ENCODE measurements at places on chromosomes 1 and 21. TPM values are rescaled to one million over a fixed set of nuclear protein-coding genes. Genes with fewer than 3 reads are reported as not detected.

DNA sequence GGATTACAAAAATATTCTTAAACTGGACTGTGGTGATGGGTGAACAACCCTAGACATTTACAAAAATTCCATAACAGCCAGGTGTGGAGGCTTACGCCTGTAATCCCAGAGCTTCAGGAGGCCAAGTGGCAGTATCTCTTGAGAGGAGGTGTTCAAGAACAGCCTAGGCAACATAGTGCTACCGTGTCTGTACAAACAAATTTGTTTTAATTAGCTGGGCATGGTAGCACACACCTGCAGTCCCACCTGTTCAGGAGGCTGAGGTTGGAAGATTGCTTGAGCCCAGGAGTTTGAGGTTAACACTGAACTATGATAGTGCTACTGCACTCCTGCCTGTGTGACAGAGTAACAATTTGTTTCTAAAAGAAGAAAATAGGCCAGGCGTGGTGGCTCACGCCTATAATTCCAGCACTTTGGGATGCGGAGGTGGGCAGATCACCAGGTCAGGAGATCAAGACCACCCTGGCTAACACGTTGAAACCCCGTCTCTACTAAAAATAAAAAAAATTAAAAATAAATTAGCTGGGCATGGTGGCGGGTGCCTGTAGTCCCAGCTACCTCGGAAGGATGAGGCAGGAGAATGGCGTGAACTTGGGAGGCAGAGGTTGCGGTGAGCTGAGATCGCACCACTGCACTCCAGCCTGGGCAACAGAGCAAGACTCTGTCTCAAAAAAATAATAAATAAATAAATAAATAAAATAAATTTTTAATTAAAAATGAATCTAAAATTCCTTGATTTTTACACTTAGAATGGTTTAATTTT lies 37.1 kb downstream of the ARID4B start:
- no peak for DNase-seq
- peaks cover 9% of the 10 kb centered on the region for H3K4me1 ChIP-seq
- H3K27ac ChIP-seq = no peak overlapping the region
- no peak overlapping the region for H3K4me3 ChIP-seq

CCDC30 gene
- polyA plus RNA-seq = 1.6 TPM

ACTN2 gene
- 0.22 TPM for polyA plus RNA-seq

ADGRL4 gene
- 21.3 TPM for polyA plus RNA-seq

IGFN1 gene
- polyA plus RNA-seq = not detected

GRCh38 chr1:211198111-211198510 lies 61.1 kb upstream of the RCOR3 start:
- H3K4me1 ChIP-seq = peaks cover 6% of the 10 kb centered on the region
- DNase-seq = peak; percentile 39
- H3K4me3 ChIP-seq = no peak overlapping the region
- H3K27ac ChIP-seq = no peak overlapping the region
- H3K27me3 ChIP-seq = no peaks in the 10 kb centered on the region
- no peaks in the 10 kb centered on the region for H3K36me3 ChIP-seq

OR14I1 gene
- polyA plus RNA-seq = not detected

NPR1 gene
- 0.19 TPM for polyA plus RNA-seq

DNA sequence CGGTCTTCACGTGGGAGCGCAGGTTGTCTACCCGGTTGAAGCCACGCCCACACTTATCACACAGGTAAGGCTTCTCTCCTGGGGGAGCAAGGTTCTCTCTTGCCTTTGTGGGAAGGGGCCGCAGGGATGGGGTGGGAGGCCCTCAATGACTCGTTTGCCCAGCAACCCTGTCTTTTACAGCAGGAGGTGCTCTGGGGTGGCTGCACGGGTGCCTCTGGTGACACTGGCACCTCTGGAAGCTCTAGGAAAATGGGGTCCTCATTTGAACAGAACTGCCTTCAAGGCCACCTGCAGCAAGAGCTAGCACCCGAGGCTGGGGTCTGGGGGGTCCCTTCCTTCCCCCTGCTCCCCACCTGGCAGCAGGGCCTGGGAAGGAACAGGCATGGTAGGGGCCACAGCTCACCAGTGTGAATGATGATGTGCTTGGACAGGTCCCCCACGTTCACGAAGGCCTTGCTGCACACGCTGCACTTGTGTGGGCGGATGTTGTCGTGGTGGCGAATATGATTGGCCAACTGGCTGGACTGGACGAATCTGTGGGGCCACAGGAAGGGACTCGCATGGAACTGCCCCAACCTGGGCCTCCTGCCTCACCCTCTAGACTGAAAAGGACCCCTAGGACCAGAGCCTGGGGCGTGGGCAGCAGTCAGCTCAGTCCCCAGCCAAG lies 33.1 kb downstream of the ZBTB17 start:
- peaks cover 29% of the 10 kb centered on the region for H3K36me3 ChIP-seq
- no peaks in the 10 kb centered on the region for H3K27me3 ChIP-seq
- H3K27ac ChIP-seq = no peak overlapping the region
- H3K4me1 ChIP-seq = peaks cover 13% of the 10 kb centered on the region
- H3K4me3 ChIP-seq = no peak overlapping the region

DNA sequence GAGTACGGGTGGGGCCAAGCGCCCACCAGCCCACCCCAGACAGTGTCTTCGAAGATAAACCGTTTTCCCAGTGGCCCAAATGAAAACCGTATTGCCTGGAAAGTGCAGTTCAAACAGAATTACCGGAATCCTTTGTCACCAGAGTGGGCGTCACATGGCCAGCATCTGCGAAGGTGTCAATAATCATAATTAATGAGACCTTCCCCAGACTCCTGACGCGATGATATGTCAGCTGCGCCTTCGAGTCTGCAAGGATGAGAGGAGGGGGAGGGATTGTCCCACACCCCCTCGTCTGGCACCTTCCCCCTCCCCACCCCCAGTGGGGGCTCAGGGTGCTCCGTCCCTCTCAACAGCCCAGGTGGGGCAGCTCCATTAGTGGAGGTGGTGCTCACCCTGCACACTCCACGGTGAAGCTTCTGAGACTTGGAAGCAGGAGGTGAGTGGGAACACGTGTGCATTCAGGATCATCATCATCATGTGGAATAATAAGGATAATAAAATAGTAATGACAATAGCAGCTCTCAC lies 215.1 kb downstream of the PTPRU start:
- H3K27me3 ChIP-seq = no peaks in the 10 kb centered on the region
- H3K36me3 ChIP-seq = no peaks in the 10 kb centered on the region
- no peak overlapping the region for H3K4me3 ChIP-seq
- no peak overlapping the region for H3K27ac ChIP-seq
- H3K4me1 ChIP-seq = no peaks in the 10 kb centered on the region
- DNase-seq = no peak

ATP1A4 gene
- polyA plus RNA-seq = not detected

DDAH1 gene
- 238 TPM for polyA plus RNA-seq

- no peak overlapping the region for H3K4me3 ChIP-seq
- no peak overlapping the region for H3K27ac ChIP-seq
- no peaks in the 10 kb centered on the region for H3K27me3 ChIP-seq
- peaks cover 16% of the 10 kb centered on the region for H3K4me1 ChIP-seq
- H3K36me3 ChIP-seq = no peaks in the 10 kb centered on the region
Observed at GRCh38 chr21:31298618-31299269, 45.3 kb downstream of the TIAM1 start.

GRCh38 chr1:48610628-48611542 lies 138.9 kb upstream of the SPATA6 start:
- H3K36me3 ChIP-seq = no peaks in the 10 kb centered on the region
- H3K27ac ChIP-seq = no peak overlapping the region
- DNase-seq = no peak

DNA sequence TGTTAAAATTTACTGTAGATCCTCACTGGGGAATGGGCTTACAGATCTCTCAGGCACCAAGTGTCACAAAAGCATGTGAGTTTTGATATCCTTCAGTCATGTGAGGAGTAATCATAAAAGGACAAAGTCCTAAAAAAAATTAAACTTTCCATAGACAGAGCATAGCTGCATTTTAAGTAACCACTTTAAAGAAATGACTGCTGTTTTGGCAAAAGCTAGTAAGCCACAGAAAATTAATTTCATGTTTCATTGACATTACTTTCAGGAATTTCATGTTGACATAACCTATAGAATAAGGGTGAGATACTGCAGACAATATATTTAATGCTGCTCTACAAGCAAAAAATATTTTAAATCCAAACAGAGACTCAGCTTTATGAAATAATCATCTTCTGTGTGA lies 156.3 kb downstream of the LYPLAL1 start:
- peaks cover 30% of the 10 kb centered on the region for H3K27me3 ChIP-seq
- no peak overlapping the region for H3K27ac ChIP-seq
- no peak overlapping the region for H3K4me3 ChIP-seq

DNA sequence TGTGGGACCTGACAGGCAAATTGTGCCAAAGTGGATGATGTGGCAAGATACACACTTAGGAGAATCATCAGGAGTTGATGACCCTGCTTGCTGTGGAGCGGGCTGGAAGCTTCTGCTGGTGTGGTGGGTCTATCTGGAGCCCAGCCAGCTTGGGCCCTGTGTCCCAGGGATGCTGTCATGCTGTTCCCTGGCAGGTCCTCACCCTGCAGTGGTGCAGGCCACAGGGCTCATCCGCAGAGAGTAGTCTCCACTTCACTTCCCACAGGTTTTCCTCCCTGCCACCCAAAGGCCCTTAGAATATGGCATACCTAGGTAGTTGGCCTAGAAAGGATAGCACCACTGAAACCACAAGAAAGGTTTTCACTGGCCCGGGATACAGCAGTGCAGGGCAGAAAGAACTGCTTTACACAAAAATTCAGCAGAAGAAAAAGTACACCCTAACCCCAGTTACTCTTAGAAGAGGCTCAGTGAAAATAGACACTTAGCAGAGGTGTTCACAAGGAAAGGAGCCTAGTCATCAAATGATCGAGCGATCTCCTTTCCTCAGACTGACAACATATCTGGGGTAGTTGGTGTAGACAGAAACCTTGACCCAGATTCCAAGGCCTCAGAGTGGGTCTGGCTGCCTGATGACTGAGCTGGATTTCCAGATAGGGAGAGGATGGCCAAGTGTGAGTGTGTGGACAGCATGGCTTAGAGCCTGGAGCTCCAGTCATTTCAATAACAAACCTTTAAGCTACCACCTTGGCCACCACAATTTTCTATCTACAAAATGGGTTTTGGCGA lies 1.3 kb upstream of the C1orf226 start:
- H3K4me3 ChIP-seq = no peak overlapping the region
- no peak overlapping the region for H3K27ac ChIP-seq
- H3K4me1 ChIP-seq = no peaks in the 10 kb centered on the region
- H3K36me3 ChIP-seq = no peaks in the 10 kb centered on the region
- no peak for DNase-seq

FCRL1 gene
- polyA plus RNA-seq = not detected

DNA sequence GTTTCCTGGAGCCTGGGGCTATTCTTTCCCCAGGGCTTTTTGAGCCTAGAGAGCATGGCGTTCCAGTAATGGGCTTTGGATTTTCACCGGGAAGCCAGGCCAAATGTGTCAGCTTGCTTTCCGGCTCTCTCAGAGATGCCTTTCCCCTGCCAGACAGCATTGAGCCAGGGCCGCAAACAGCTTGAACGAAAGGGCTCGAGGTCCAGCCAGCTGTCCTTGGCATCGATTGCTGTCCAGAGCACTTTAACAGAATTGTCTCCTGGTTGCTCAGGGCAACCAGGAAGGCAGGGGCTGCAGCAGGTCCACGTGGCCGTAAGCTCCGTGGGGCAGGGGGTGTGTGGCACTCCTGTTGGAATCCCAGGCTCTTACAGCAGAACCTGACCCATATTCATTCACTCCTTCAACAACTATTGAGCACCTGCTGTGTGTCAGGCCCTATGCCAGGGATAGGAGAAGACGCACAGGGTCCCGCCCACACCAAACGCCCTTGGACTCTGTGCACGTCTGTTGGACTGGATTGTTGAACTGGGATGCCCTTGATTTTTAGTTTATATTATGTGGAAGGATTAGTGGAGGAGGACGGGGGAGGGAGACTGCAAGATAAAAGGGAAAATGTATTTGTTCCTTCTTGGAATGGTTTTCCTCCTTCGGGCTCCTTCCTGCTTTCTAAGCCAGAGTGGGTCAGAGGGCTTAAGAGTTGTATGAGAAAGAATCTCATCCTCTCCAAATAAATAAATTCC lies 38.7 kb upstream of the EFHD2 start:
- no peaks in the 10 kb centered on the region for H3K4me1 ChIP-seq
- no peaks in the 10 kb centered on the region for H3K27me3 ChIP-seq
- H3K36me3 ChIP-seq = no peaks in the 10 kb centered on the region
- no peak overlapping the region for H3K27ac ChIP-seq
- H3K4me3 ChIP-seq = no peak overlapping the region

GRCh38 chr1:119747451-119747850 lies 21.3 kb downstream of the HMGCS2 start:
- DNase-seq = no peak
- no peaks in the 10 kb centered on the region for H3K4me1 ChIP-seq
- H3K4me3 ChIP-seq = no peak overlapping the region

DNA sequence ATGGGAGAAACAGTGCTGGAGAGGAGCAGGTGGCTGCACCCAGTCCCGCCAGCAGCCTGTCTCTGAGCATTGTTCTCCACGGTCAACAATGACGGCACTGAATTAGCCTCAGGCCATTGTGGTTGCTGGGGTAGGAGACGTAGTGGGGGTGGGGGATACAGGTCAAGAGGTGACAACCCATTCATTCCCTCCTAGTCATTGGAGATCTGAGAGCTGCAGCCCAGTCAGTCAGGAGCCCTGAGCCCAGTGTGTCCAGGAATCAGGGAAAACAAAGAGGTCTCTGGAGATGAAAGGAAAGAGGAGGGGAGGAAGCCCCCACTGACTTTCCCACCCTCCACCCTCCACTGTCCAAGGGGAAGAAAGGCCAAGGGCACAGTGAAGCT lies 15.3 kb downstream of the SMIM12 start:
- H3K4me1 ChIP-seq = 0 out of 2 replicates have a peak, but pooled peaks cover 6% of the 10 kb centered on the region
- H3K36me3 ChIP-seq = no peaks in the 10 kb centered on the region
- DNase-seq = no peak
- H3K4me3 ChIP-seq = no peak overlapping the region

ILDR2 gene
- not detected for polyA plus RNA-seq

RXRG gene
- polyA plus RNA-seq = not detected

DNA sequence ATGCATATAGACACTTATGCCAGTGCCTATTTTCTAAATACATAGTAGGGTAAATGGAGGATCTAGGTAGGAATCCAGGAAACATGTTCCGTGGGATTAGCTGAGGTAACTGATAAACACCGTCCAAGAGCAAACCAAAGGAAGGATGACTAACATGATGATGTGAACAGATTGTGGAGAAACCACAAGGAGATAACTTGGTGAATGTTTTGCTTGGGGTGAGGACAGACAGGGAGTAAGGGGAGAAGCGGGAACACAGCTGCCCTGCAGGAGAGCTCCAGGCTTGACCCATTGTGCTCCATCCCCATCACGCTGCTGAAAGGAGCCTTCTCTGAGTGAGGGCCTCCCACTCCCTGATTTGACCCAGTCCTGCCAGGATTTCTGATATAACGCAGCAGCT lies 87.0 kb upstream of the ZC3H11B start:
- H3K27me3 ChIP-seq = no peaks in the 10 kb centered on the region
- no peak overlapping the region for H3K27ac ChIP-seq
- H3K36me3 ChIP-seq = no peaks in the 10 kb centered on the region
- H3K4me3 ChIP-seq = no peak overlapping the region
- DNase-seq = peak; percentile 10
- no peaks in the 10 kb centered on the region for H3K4me1 ChIP-seq

GRCh38 chr1:230206207-230206606 lies 139.2 kb downstream of the GALNT2 start:
- peaks cover 6% of the 10 kb centered on the region for H3K36me3 ChIP-seq
- H3K27me3 ChIP-seq = no peaks in the 10 kb centered on the region
- H3K4me1 ChIP-seq = peaks cover 23% of the 10 kb centered on the region
- no peak overlapping the region for H3K4me3 ChIP-seq
- peak overlapping the region; percentile 64 for H3K27ac ChIP-seq

- peaks cover 8% of the 10 kb centered on the region for H3K4me1 ChIP-seq
- no peak overlapping the region for H3K27ac ChIP-seq
- DNase-seq = peak; percentile 60
- H3K27me3 ChIP-seq = no peaks in the 10 kb centered on the region
- no peaks in the 10 kb centered on the region for H3K36me3 ChIP-seq
- H3K4me3 ChIP-seq = no peak overlapping the region
Observed at GRCh38 chr1:16006552-16007485, 2.8 kb downstream of the SRARP start.

GRCh38 chr1:100184536-100184935 lies 6.5 kb upstream of the LRRC39 start:
- peaks cover 9% of the 10 kb centered on the region for H3K4me1 ChIP-seq
- no peaks in the 10 kb centered on the region for H3K27me3 ChIP-seq
- H3K36me3 ChIP-seq = no peaks in the 10 kb centered on the region
- H3K27ac ChIP-seq = no peak overlapping the region
